ENCODE measurements at places on chromosomes 13 and 19.
A peak's percentile ranks its signal among the peaks of the same experiment; 100 is the strongest.

- no peak for DNase-seq
These were observed 23.4 kb downstream of the TMEM255B start for GRCh38 chr13:113782472-113782871.

- DNase-seq: peak; percentile 75
These were observed 71.3 kb downstream of the KLF12 start for GRCh38 chr13:74062933-74063332.

DNA sequence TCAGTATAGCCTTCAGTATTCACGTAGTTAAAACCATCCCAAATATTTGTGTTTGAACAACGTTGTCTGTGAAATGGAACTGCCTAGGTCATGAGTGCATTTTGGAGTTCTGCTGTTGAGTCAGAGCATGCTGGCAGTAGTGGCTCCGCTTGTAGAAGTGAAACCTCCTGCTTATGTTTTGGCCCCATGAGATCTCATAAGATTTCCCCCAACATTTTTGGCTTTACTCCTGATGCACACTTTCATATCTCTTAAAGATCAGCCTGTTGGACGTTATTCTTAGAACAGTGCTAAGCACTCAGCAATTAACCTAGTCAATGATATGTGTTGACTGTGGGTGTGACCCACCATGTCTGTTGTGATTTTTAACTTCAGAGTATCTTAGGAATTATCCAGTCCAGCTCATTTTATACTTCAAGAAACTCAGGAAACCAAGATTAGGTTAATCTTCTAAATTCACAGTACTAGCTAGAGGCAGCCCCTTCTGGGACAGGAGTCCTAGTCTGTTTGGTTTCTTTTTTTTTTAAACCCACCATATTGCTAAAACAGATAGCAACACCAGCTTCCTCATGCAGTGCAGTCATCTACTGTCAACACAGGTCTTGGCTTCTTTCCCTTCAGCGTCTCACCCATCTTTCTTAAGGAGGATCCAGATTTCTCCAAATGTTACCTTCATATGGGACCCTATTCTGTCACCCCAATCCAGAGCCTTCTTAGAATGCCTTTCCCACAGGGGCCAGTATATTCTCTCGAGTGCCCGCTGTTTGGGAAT lies 26.2 kb downstream of the RAP2A start:
- no peak for DNase-seq

DNA sequence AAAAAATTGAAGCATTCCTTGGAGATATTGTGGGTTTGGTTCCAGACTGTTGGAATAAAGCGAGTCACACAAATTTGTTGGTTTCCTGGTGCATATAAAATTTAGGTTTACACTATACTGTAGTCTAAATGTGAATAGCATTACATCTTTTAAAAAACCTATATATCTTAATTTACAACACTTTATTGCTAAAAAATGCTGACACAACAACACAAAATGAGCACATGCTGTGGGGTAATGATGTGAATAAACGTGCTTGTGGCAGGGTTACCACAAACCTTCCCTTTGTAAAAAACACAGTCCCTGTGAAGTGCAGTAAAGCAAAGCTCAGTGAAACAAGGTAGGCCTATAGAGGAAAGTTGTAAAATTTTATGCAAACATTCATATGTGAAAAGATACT lies 27.7 kb downstream of the MPHOSPH8 start:
- no peak for DNase-seq
